ENCODE measurements at places on chromosomes 7 and 10. TPM values are rescaled to one million over a fixed set of nuclear protein-coding genes. Genes with fewer than 3 reads are reported as not detected.

- no peaks in the 10 kb centered on the region for H3K36me3 ChIP-seq
- no peak for DNase-seq
- H3K27me3 ChIP-seq = no peaks in the 10 kb centered on the region
- H3K4me1 ChIP-seq = no peaks in the 10 kb centered on the region
These were observed 69.5 kb downstream of the HIBADH start for GRCh38 chr7:27593226-27593625.

GRCh38 chr7:2383543-2384274 lies 19.7 kb upstream of the CHST12 start:
- no peak overlapping the region for H3K27ac ChIP-seq
- H3K36me3 ChIP-seq = peaks cover 32% of the 10 kb centered on the region
- no peak overlapping the region for H3K4me3 ChIP-seq
- H3K27me3 ChIP-seq = no peaks in the 10 kb centered on the region
- no peak for DNase-seq

DNA sequence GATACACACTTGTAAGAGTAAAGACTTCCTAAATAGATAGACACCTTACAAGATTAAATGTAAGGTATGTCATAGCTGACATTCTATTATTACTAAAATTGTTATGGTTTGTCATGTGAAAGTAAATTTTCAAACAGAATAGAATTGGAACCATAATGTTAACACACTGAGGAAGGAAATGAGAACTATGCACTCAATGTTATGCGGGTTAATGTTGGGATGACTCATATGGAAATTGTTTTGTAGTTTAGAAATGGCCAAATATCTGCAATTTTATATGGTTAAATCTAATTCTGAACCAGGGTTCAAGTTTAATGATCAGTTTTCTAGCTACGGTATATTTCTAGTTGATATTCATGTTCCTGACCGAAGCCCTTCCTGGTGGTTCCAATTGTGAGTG lies 214.2 kb upstream of the ADO start:
- no peaks in the 10 kb centered on the region for H3K27me3 ChIP-seq
- no peak overlapping the region for H3K27ac ChIP-seq
- H3K36me3 ChIP-seq = no peaks in the 10 kb centered on the region
- no peak overlapping the region for H3K4me3 ChIP-seq
- no peaks in the 10 kb centered on the region for H3K4me1 ChIP-seq

DNA sequence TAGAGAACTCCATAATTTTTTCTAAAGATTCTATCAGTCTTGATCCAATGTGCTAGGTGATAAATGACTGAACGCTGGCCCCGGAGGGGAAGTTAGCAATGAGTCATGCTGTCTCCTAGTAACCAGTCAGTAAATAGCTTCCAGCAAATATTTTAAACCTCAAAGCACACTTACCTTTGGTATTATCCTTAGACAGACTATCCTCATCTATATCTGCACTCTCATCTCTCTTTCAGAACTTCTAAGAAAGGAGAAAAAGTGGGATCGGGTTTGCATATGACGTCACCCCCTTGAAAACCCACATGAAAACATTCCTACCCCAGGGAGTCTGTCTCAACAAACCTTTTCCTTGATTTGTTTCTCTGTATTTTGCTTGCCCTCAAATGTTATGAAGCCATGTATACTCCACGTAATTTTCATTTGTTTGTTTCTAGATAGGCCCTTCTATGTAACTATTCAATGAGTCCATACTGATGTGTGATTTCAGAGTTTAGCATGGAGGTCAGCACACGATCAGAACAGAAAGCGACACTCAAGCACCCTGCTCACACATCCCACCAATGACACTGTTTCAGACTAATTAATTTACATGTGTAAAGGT lies 174.9 kb upstream of the NRP1 start:
- no peak overlapping the region for H3K4me3 ChIP-seq
- H3K27ac ChIP-seq = no peak overlapping the region
- DNase-seq = no peak

GRCh38 chr7:32318300-32319011 lies 171.7 kb downstream of the LSM5 start:
- H3K36me3 ChIP-seq = no peaks in the 10 kb centered on the region
- H3K4me3 ChIP-seq = peak overlapping the region; percentile 21

The PNLIP gene
- not detected for total RNA-seq
